ENCODE measurements at places on chromosomes 12 and 14.

- no peak for DNase-seq
Observed at GRCh38 chr12:66154776-66155175, 15.0 kb downstream of the TMBIM4 start.

DNA sequence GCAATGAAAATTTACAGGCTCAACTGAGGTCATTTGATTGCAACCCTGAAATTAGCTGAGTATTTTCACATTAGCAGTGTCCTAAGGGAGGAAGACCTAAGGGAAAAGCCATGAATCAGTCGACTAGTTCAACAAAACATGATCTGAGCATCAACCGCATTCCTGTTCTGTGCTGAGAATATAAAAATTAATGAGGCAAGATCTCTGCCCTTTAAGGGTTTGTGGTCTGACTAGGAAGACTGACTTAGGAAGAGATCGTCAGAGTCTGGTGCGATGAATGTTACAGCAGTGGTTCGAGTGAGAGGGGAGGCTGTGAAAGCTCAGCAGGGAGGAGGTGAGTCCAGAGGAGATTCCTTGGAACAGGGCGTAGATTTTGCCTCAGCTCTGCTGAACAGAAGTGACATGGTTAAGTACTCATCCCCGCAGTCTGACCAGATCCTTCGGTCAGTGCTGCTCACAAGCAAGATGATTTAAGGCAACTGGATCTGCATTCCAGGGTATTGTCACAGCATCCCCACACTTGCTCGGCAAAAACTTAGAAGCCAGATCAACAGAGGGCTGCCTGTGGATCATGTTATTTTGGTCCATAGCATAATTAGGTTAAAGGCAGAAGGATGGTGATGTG lies 49.6 kb downstream of the BMAL2 start:
- no peak for DNase-seq

DNA sequence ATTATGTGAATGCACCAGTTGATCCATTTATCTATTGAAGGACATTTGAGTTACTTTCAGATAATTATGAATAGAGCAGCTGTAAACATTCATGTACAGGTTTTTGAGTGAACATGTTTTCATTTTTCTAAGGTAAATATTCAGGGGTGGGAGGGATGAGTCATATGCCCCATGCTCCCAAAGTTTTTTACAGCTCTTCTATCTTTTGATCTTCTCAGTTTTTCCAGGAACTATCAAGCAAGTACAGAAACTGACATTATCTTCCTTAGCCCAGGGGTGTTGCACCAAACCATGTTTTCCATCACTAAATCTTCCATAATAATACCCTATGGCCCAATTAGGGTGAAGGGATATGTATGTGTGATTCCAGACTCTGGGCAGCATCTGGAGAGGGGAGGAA lies 384.5 kb downstream of the EMP1 start:
- DNase-seq: no peak

GRCh38 chr14:29804481-29805266 lies 123.0 kb downstream of the PRKD1 start:
- no peak for DNase-seq
